IPS DF 6.9 (cell line): ENCODE measurements at places on chromosomes 4 and X.

- no peak for DNase-seq
Measured at GRCh38 chrX:9566150-9566621, 101.3 kb downstream of the TBL1X start.

- DNase-seq: no peak
Measured at GRCh38 chrX:19579485-19579884, 64.2 kb upstream of the MAP3K15 start.

DNA sequence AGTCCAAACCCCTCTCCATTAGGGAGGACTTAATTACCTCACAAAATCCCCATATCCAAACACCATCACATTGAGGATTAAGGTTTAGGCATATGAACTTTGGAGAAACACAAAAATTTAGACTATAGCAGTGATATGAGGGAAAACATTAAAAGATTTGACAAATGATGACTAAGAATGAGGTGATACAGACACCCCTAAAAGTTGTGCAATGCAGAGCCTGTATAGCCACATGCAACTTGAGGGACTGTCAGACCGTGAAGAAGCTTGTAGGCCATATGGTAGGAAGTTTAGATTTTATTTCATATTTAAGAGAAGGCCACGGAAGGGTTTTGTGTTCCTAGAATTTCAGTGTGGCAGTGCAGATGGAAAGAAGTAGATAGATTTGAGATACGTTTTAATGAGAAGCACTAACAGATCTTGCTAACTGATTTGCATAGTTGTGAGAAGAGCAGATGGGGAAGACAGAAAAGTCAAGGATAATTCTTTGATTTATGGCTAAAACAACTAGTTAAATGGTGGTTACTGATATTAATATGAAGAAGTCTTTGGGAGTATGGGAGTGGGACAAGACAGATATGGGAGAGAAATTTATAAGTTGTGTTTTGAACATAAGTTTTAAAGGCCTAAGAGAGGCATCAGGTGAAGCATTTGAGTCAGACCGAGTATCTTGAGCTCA is 5.5 kb upstream of the FIP1L1 start:
- DNase-seq: no peak

DNA sequence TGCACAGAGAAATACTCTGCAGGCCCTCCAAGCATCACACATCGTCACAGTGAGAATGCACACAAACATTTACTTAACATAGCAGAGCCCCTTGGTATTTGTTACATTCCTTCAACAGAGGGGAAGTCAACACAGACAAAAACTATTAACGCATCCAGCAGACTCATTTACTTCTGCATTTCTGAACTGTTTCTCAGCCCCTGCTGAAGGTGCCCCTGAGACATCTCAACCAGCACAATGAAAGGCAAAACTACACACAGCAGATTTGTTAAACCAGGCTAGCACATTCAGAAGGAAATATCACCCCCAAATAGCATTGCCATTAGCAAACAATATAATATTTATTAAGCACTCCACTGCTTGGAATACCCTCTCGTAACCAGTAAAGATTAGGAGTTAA is 367.0 kb downstream of the RAB28 start:
- no peak for DNase-seq

DNA sequence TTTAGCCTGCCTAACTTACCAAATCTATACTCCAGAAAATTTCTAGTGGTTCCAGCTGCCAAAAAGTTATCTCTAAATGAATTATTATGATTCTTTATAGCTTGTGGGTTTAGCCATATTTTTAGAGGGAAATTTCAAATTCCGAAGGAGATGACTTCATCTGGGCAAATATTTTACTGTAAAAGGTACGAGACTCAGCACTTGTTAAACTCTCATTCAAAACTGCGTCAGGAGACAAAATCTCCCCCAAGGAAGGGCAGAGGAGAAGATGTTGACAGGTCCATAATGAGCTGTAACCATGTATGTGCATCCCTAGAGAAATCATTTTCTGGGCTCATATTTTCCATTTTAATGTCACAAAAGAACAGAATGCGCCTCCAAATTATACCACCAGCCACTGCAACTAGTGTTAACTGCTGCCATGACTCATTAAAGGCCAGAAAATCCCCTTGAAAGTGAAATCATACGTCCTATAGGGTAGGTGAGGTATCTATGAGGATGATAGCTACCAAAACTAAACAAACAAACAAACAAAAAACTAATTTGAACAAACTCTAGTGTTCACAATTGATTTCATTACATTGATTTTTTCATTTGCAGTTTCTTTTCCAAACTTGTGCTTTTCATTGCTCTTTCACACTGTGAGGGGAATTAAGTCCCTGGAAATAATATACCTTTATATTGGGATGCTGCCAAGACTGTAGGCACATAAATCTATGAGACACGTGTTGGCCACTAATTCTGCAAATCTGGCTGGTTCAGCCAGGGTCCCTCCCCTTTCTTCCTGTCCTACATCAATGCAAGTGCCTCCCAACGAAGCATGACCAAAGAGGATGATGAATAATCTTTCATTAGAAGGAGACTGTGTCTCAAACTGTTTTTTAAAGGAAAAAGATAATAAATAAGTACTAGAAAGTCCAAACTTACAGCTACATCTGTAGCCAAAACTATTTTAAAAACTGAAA is 85.8 kb downstream of the ARHGAP6 start:
- DNase-seq: no peak

- DNase-seq: no peak
Measured at GRCh38 chrX:39017077-39017476, 215.8 kb downstream of the MID1IP1 start.

GRCh38 chr4:69147334-69147733 is 51.1 kb downstream of the UGT2B7 start:
- no peak for DNase-seq

DNA sequence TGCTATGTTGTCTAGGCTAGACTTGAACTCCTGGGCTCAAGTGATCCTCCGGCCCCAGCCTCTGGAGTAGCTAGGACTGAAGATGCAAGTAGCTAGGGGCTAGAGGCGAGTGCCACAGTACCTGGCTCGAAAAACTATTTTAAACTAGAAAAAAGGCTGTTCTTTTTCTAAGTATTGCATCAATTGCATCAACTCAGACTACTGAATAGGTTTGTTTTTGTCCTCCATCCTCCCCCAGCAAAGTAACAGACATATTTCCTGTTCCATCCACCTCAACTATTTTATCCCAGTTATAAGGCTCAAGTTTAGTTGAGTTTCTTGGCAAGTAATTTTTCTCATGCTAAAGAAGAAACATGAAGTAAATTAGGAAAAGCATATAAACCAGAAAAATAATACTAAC is 4.1 kb downstream of the SH3RF1 start:
- no peak for DNase-seq

DNA sequence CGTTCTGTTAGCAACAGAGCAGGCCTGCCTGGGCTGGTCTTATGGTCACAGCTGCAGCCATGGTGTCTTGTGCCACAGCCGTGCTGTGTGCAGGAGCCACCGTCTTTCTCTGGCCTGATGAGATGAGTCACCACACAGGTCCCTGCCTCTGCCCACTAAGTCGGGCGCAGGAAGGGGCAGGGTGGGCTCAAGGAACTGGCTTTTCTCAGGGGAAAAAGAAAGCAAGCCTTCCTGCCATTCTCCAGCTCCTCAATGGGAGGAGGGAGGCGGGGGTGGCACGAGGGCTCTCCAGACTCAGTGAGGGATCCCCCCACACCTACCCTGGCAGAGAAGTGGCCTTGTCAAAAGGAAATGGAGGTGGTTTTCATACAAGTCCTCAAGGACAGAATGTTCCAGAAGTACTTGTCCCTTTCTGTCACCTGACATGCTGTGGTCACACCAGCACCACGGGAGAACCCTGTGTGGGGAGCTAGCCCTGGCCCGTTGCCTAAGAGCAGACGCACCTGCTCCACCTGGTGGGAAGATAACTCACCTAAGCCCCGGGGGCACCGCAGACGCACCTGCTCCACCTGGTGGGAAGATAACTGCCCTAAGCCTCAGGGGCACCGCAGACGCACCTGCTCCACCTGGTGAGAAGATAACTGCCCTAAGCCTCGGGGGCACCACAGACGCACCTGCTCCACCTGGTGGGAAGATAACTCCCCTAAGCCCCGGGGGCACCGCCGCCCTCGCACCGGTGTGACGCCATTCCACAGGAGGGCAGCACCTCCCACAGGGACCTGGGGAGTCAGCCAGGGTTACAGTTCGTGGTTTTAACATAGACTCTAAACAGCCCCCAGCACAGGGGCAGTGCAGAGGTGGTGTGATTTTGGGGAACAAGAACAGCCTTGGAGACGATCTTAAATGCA is 18.5 kb downstream of the UVSSA start:
- no peak for DNase-seq

DNA sequence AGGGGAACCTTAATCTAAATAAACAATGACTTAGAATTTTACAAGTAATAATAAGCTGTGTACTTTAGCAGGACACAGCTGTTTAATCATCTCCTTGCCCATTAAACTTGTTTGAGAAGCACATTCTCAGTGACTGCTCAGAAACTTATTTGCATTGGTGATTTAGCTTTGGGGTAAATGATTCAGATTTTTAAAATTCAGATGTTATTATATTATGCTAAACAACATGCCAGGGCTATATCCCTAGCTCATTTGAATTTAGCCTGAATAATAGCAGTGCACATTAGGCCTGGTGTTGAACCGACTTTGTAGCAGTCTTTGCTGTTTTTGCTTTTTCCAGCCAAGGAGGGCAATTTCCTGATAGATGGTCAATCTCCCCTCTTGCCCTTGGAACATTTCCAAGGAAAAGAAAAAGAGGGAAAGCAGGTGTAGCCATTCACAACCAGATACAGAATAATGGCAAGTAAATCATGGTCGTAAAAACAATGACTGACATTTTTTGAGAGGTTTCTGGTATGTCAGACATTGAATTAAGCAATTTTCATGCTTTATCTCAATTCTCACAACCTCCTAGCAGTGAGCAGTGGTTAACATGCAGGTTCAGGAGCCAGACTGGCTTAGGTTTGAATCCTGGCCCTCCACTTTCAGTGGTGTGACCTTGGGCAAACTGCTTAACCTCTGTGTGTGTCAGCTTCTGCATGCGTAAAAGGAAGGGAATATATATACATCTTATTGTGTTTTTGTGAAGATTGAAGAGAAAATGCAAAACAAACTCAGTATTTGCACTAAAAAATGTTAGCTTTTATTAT is 16.8 kb downstream of the ARHGEF38 start:
- no peak for DNase-seq

DNA sequence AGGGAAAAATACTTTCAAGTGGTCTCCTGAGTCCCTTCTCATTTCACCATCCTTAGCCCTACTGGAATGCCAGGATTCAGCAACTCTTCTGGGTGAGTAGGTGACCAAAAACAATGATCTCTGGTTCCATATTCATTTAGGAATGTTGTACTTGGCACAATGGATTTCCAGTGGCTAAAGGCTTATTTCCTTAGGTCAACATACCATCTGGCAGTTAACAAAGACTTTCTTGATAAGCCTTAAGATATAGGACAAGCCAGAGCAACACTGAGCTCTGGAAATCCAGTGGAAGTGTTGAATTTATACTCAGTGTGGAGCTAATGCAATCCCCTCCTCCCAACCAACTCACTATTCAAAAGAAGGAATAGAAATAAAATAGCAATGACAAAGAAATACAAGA is 139.4 kb upstream of the EMCN start:
- DNase-seq: no peak

DNA sequence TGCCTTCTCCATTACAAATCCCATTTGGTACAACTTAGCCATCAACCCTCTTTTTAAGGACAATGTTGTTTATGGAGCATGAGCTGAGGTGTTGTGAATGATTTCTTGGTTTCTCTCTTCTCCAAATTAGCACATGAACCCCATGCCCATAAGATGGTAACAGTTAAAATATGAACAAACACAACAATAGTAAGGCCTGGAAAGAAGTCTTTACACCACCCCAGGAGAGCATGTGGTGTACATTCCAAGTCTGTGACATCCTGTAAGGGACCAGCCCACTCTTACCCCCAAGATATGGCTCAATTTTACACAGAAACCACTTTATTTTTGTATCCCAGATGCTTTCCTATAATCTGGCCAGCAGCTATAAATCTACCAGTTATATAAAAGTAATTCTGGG is 226.1 kb downstream of the COX18 start:
- DNase-seq: no peak

GRCh38 chrX:41289095-41289494 is 44.9 kb upstream of the DDX3X start:
- DNase-seq: no peak

DNA sequence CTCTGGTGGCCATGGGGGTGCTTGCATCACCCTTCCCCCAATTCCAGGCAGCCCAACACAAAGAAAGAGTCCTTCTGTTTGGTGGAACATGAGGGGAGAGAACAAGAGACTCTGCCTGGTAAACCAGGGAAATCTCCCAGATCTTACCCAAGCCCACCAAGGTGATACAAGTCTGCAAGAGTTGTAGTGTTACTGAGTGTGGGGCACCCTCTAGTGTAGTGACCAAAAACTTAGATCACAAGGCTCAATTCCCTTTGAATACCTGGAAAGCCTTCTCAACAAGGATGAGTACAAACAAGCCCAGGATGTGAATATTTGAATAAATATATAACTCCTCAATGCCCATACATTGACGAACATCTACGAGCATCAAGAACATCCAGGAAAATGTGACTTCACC is 64.7 kb downstream of the IL13RA2 start:
- no peak for DNase-seq

- DNase-seq: no peak
Measured at GRCh38 chr4:182695009-182695408, 222.2 kb downstream of the DCTD start.

GRCh38 chr4:37908488-37909331 is 17.8 kb downstream of the TBC1D1 start:
- no peak for DNase-seq

- DNase-seq: no peak
Measured at GRCh38 chr4:109046471-109047201, 255.8 kb downstream of the COL25A1 start.

DNA sequence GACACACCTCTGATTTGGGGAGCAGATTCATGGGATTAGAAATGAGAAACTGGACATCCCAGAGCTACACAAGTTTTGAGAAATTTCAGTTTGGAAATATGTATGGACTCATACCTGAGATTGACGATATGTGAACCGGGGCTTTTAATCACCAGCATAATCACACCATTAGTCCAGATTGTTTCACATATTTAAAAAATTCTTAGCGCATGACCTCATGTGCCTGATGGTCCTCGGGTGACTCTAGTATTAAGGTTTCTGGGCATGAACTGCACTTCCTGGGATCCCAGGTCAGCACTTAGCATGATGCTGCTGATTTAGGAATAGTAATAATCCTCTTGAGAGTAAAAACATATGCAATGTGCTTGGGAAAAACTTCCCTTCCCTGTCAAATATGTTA is 91.9 kb upstream of the BCOR start:
- DNase-seq: no peak

GRCh38 chrX:81489987-81490386 is 288.1 kb downstream of the SH3BGRL start:
- no peak for DNase-seq

GRCh38 chrX:50756276-50756675 is 57.7 kb downstream of the SHROOM4 start:
- DNase-seq: no peak
